ENCODE measurements at places on chromosomes 7 and 10.

GRCh38 chr7:34952822-34953221 lies 84.5 kb downstream of the DPY19L1 start:
- no peak for DNase-seq

GRCh38 chr7:22386206-22386858 lies 29.4 kb upstream of the RAPGEF5 start:
- DNase-seq: no peak

- no peak for DNase-seq
These were observed 114.0 kb downstream of the PRKCQ start for GRCh38 chr10:6465854-6466601.

GRCh38 chr7:5699467-5700384 lies 81.7 kb downstream of the RNF216 start:
- peak; percentile 63 for DNase-seq

DNA sequence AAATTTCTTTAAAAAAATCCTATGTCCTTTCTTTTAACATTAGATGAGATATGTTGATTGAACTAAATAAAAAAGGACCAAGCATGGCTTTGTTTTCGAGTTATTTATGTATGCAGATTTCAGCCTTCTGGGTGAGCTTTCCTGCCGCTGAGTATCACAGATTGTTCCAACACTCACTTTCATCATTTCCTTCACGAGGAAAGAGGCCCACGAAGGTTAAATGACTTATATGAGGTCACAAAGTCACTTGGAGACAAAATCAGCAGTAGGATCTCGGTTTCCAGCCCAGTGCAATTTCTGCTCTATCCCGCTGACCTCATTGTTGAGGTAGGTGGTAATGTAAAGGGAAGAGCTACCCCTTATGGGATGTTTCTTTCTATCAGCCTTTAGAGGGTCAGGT lies 226.8 kb downstream of the SKAP2 start:
- DNase-seq: no peak

GRCh38 chr10:35843524-35844181 lies 201.6 kb upstream of the FZD8 start:
- no peak for DNase-seq

DNA sequence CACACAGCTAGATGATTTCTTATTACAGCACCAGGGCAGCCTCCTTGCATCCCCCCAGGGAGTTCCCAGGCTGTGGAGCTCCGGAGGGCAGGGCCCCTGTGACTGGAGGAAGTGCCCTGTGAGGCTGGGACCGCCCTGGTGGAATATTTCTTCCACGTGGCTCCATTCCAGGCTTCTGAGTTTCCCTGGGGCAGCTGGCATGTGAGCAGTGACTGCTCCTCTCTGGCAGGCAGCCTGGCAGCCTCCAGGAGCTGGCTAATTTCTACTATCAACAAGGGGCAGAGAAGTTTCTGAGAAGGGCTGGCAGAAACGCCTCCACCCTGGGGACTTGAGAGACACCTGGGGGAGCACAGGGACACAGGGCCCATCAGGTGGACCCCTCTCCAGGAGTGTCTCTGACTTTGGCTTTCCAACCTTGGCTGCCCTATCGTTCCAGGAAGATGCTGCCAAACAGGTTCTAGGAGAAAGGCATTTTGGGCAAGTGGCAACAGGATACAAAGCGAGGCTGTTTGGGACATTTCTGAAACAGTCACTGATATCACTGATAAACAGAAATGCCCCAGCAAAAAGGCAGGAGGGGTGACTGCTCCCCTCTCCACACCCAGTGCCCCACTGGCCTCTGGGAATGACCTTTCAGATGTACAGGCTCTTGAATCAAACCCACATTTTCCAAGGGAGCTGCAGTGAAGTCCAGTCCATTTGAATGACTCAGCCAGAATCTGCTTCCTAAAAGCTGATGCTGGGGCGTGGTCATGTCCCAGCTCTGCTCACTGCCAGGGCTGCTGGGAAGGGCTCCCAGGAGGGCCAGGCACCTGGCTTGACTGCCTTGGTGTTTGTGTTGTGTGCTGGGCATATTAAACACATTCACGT lies 16.1 kb downstream of the MYOF start:
- no peak for DNase-seq

DNA sequence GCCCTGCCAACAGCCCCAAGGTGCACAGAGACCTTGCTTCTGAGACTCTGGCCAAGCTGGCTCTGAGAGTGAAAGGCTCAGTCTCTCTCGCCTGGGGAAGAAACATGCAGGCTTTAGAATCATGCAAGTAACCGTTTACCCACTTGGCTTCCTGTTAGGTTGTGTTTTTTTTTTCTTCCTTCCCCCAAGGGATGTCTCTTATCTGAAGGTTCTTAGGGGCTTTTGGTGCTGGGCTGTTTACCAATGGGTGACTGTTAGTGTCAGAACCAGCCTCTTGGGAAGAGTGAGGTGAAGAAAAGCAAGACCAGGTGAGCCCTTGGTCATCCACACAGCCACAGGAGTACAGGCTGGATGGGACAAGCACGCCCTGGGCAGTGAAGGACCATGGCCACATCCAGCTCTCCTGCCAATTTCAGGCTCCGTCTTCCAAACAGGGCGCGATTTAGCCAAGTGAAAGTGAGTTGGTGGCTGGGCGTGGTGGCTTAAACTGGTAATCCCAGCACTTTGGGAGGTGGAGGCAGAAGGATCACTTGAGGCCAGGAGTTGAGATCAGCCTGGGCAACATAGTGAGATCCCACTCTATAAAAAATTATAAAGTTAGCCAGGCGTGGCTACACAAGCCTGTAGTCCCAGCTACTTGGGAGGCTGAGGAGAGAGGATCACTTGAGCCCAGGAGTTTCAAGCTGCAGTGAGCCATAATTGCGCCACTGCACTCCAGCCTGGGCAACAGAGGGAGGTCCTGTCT lies 76.3 kb upstream of the CUX1 start:
- no peak for DNase-seq

DNA sequence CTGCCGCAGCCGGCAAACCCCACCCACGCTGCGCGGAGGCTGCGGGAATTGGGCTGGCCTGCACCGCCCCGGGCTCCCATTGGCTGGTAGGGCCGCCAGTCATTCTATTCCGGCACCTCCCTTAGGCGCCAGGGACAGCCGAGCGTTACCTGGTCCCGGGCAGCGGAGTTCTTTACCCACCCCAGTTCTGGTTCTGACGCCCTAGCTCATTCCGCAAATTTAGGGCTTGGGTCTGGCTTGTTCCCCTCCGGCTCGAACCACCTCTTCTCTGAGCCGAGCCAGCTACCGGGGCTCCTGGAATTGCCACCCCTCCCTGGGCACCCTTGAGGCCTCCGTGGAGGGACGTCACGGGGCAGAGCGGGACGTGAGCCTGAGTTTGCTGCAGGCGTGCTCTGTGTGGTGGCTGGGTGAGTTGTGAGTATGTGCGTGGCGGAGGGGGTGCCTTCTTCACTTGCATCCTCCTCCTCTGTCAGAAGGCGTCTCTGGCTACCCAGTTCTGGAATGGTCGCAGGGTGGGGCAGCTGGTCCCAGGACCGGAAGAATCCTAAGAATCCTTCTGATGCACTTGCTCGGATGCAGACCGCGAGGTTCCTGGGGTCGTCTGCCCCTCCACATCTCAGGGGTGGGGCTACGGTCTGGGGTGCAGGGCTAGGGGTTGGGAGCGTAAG lies at the start of the genes PDZD7 and SFXN3:
Gene PDZD7 (minus strand): TSS at position 2 of the 668 bp plus-strand sequence. CDS start 910 bp downstream, outside the sequence.
Gene SFXN3 (plus strand): TSS at position 107 of the 668 bp plus-strand sequence. CDS start 3,461 bp downstream, outside the sequence.
- peak; percentile 97 for DNase-seq

DNA sequence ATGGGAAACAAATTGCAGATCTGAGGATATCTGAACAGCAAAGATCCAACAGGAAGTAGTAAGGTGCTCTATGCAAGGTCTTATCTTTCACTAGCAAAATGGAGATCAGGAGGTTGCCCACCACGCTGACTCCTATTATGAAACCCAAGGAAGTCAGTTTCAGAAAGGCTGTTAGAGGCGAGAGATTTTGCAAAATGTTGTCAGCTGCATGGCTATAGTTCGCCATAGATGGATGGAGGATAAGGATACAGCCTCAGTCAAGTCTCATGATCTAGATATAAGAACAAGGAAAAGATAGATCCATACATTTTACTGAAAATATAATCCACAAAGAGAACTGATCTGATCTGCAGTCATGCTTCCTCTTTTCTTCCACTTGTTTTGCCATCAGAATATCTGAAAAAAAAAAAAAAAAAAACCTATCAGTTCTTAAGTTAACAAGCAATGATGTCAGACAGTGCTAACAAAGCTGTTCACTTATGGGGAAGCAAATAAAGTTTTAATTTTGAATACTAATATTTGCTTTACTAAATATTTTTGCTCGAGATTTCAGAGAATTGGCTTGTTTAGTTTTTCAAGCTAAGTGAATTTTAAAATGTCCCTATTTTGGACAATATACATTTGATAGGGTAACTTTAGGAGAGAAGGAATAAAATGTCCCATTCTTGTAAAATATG lies 2.0 kb downstream of the GPR85 start:
- no peak for DNase-seq

- DNase-seq: no peak
These were observed 383.1 kb downstream of the LRRTM3 start for GRCh38 chr10:67308912-67309311.

DNA sequence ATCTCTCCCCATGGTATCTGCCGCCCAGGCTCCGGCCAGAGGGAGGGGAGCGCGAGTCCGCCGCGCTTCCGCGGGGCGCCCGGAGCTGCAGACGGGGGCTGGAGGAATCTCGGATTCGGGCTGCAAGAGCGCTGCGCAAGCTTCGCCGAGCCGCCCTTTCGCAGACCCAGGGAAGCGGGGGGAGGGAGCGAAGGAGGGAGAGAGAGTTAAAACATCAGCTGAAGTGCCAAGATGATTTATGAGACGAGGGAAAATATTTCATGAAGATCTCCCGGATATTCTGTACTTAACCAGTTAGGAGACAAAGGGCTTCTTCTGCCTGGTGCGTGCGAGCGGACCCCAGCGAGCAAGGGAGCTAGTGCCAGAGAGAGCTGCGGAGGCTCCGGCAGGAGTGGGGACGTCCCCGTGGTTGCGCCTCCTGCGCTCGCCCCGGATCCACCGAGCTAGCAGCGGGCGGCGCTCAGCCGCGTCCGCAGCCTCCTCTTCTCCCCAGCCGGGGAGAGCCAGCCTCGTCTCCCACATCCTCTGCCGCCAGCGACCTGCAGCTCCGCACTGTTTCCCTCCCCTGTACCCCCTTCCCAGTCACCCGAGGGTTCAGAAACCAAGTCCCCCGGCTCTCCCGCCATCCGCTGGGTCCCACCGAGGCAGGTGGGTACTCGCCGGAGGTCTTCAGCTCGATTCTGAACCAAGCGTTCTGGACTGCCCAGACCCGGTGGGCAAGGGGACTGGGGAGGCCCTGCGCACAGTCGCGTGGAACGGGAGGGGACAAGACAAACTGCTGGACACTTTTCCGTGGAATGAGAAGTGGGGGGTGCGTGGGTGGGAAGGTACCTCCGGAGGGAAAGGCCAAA lies 1.0 kb upstream of the PAX2 start:
- no peak for DNase-seq

- DNase-seq: no peak
These were observed 18.2 kb upstream of the C10orf105 start for GRCh38 chr10:71737834-71738197.

DNA sequence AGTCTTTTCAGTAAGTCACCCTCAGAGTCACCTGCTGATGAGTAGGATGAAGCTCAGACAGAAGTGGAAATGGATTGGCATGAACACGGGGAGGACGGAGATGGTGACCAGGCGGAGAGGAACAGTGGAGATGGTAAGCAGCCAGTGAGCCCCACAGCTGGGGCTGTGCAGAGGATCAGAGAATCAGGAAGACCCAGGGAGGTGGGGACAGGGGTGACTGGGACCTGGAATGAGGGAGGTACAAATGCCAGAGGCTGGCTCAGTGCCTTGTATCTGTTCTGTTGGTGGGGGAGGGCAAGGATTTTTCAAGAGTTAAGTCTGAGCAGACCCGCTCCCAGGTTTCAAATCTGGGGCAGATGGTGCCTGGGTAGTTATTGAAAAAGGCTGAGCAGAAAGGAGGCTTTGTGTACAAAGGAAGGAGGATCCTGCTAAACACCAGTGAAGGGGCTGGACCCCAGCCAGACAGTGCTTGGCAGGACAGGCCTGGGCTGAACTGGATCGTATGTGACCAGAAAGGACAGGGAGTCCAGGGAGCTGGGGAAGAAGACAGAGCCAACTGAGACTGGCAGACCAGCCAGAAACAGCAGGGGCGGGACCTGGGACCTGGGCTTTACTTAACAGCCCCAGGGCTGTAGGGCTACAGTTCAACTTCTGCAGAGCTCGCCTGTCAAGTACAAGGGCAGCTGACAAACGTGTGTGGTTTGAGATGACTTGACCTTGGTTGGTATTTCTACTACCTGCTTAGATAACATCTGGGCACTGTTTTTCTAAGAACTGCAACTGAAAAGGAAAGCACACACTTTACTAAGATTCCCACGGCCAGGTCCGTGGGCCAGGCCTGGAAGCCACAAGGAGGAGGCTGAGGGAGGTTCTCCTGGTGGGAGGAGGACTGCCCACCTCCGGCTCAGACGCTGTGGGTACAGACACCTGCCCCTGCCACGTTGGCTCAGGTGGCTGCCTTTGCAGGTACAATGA lies 13.2 kb upstream of the FRMPD2 start:
- DNase-seq: no peak

GRCh38 chr7:48188776-48189520 lies 17.7 kb downstream of the ABCA13 start:
- DNase-seq: no peak

- no peak for DNase-seq
These were observed 494.4 kb downstream of the XPNPEP1 start for GRCh38 chr10:109428775-109429491.

- no peak for DNase-seq
These were observed 26.9 kb upstream of the OR9A4 start for GRCh38 chr7:141889321-141889720.

DNA sequence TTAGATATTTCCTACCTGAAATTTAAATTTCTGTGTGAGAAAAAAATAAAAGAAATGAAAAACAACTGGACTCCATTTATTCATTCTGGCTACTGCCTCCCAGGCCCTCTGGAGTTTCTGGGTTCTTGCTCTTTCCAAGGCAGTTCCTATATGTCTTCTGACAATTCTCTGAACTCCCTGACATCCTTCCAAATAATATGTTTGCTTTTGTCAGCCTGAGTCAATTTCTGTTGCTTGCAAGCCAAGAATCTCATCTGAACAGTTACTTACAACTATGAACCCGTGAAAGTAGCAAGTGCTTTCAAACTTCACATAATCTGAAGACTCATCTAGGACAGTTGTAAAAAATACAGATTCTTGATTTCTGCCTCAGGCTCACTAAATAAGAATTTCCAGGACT lies 216.7 kb upstream of the NPVF start:
- no peak for DNase-seq

- no peak for DNase-seq
These were observed 26.7 kb upstream of the GGCT start for GRCh38 chr7:30531286-30531685.

DNA sequence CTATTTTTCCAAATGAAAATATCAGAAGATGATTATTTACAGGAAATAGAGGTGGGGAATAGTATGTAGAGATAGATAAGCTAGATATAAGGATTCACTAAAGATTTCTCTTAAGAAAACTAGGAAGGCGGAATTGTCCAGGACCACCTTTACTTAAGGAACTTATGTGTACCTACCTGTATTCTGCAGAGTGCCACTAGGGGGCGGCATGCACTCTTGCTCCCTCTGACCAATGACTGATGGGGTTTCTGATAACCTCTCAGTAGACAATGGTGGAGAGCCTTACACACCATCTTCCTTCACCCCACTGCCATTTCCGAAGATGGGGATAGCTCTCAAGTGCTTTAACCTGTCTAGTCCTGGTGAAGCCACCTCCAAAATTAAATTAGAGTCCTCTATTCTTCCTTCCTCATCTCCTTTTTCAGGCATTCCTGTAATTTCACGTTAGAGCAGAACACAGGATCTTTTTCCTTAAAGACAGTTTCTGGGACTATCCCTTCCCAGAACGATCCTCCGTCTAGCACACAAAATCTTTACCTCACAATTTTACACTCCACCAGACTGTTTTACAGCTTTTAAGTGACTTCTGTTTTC lies 453.1 kb downstream of the SORCS1 start:
- DNase-seq: peak; percentile 1
